GM12878 (cell line): ENCODE measurements at places on chromosomes 5 and 9.

- no peak for DNase-seq
- H3K27ac ChIP-seq, result no peak overlapping the region
- H3K36me3 ChIP-seq, result no peaks in the 10 kb centered on the region
- no peaks in the 10 kb centered on the region for H3K27me3 ChIP-seq
- H3K4me3 ChIP-seq, result no peak overlapping the region
Observed at GRCh38 chr5:161530700-161531099, 15.8 kb downstream of the GABRB2 start.

DNA sequence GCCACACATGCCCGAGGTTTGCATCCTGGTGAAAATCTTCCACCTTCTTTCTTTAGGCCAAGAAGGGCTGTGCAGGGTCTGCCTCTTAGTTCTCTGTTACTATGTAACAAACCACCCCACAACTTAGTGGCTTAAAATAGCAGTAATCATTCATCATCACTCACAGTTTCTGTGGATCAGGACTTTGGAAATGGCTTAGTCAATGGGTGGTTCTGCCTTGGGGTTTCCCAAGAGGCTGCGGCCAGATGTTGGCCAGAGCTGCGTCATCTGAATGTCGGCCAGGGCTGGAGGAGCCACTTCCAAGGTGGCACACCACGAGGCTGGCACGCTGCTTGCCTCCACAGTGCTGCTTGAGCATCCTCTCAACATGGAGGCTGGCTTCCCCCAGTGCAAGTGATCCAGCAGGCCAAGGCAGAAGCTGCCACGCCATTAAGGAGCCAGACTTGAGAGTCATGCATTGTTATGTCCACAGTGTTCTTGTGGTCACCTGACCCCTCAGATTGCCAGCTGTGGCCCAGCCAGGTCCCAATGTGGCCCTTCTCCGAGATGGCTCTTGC is 135.2 kb downstream of the RXRA start:
- no peak overlapping the region for H3K4me3 ChIP-seq
- no peaks in the 10 kb centered on the region for H3K27me3 ChIP-seq
- H3K27ac ChIP-seq, result no peak overlapping the region
- DNase-seq, result no peak
- no peaks in the 10 kb centered on the region for H3K4me1 ChIP-seq

DNA sequence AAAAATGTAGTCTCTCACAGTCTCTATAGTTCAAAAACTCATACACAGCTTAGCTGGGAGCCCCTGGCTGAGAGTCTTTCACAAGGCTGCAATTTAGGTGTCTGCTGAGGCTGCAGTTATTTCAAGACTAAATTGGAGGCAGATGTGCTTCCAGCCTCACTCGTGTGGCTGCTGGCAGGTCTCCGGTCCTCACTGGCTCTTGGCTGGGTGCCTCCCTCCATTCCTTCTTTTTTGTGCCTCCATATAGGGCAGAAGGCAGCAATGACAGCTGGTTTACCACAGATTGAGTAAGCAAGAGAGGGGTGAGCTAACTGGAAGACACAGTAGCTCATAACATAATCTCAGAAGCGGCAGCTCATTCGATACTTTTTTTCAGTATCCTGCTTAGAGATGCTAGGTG is 2167.7 kb upstream of the WWC1 start:
- no peak for DNase-seq
- no peaks in the 10 kb centered on the region for H3K36me3 ChIP-seq
- H3K4me1 ChIP-seq, result no peaks in the 10 kb centered on the region
- H3K4me3 ChIP-seq, result no peak overlapping the region

- H3K4me3 ChIP-seq, result no peak overlapping the region
- H3K4me1 ChIP-seq, result no peaks in the 10 kb centered on the region
- H3K27ac ChIP-seq, result no peak overlapping the region
- no peaks in the 10 kb centered on the region for H3K27me3 ChIP-seq
- H3K36me3 ChIP-seq, result no peaks in the 10 kb centered on the region
Observed at GRCh38 chr9:94937214-94937903, 210.9 kb downstream of the AOPEP start.

DNA sequence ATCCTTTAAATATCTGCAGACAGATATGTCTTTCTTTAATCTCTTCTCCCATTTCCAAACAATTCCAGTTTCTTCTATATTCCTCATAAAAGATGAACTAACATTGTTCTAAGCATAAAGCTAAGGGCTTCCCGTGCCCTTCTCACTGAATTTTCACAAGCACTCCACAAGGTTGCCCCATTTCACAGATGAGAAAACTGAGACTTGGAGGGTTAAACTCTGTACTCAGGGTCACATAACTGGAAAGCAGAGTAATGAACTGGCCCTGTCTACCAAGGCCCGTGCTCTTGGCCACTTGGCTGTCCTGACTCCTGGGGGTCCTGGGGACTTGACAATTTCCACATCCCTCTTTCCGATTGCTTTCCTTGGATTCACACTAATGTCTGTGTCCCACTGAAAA is 25.3 kb downstream of the KLF9 start:
- H3K27ac ChIP-seq, result no peak overlapping the region
- no peaks in the 10 kb centered on the region for H3K27me3 ChIP-seq
- H3K4me3 ChIP-seq, result no peak overlapping the region
- no peaks in the 10 kb centered on the region for H3K4me1 ChIP-seq
- DNase-seq, result no peak

GRCh38 chr5:74850030-74850429 is 16.2 kb downstream of the FAM169A start:
- DNase-seq, result no peak
- no peak overlapping the region for H3K27ac ChIP-seq
- 0 out of 2 replicates have a peak, but pooled peaks cover 5% of the 10 kb centered on the region for H3K4me1 ChIP-seq
- H3K36me3 ChIP-seq, result no peaks in the 10 kb centered on the region
- no peak overlapping the region for H3K4me3 ChIP-seq

DNA sequence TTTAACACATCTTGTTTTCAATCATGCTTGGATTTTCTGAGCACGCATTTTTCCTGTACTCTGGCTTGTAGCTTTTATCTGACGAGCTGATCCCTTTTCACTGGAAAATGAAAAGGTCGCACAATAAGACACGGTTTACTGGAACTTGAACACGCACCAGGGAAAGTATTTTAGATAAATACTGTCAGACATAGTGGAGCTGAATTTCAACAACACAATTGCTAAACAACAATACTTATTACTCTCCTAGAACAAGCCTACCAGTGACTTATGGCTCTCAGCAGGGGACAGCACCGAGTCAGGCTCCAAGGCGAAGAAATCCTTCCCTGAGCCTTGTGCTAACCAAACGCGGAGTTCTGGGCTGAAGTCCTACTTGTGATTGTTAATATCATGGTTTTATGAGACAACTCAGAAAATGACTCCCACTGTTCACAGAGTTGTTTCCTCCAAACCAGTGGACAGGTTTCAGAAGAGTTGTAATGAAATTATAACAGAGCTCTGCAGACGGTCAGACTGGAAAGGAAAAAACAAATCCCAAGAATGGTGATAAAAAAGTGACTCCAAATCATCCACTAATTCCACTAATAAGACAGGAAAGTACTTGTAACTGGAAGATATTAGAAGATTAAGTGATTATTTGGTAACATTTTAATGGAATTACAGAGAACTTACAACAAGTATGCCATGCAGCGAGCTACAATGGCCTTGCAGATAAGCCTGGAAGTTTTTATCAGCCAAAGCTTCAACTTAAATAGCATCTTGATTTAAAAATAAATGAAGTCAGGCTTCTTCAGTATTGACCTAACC is 359.6 kb downstream of the EBF1 start:
- no peaks in the 10 kb centered on the region for H3K27me3 ChIP-seq
- H3K4me1 ChIP-seq, result no peaks in the 10 kb centered on the region
- no peak overlapping the region for H3K27ac ChIP-seq
- H3K4me3 ChIP-seq, result no peak overlapping the region
- no peak for DNase-seq

DNA sequence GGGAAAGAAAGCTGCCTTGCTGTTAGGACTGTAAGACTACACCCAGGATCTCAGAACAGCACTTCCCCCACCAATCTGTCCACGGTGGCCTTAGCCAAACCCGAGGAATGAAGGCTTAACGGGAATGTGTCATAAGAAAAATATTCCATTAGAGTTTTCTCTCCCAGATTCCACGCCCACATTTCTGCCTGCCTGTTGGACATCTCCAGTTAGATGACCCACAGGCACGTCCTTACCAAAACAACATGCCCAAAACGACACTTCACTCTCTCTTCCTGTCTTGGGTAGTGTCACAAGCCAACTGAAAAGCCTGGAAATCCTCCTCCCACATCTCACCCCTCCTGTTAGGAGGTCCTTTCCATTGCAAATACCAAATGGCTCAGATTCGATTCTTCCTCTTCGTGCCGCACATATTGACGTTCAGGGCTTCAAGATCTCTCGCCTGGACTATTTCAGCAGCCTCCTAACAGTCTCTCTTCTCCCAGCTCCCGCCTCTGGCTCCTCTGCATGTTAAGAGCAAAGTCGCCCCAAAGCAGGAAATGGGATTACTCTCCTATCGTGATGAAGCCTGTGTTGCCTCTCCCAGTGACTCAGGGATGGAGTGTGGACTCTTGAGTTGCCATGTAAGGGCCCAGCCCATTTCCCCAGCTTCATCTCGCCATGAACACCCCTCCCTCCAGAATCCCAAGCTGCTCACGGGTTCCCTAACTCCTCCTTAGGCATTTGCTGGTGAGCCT is 159.3 kb downstream of the NR3C1 start:
- no peaks in the 10 kb centered on the region for H3K27me3 ChIP-seq
- no peaks in the 10 kb centered on the region for H3K36me3 ChIP-seq
- no peak overlapping the region for H3K27ac ChIP-seq
- DNase-seq, result no peak
- no peak overlapping the region for H3K4me3 ChIP-seq
- no peaks in the 10 kb centered on the region for H3K4me1 ChIP-seq

DNA sequence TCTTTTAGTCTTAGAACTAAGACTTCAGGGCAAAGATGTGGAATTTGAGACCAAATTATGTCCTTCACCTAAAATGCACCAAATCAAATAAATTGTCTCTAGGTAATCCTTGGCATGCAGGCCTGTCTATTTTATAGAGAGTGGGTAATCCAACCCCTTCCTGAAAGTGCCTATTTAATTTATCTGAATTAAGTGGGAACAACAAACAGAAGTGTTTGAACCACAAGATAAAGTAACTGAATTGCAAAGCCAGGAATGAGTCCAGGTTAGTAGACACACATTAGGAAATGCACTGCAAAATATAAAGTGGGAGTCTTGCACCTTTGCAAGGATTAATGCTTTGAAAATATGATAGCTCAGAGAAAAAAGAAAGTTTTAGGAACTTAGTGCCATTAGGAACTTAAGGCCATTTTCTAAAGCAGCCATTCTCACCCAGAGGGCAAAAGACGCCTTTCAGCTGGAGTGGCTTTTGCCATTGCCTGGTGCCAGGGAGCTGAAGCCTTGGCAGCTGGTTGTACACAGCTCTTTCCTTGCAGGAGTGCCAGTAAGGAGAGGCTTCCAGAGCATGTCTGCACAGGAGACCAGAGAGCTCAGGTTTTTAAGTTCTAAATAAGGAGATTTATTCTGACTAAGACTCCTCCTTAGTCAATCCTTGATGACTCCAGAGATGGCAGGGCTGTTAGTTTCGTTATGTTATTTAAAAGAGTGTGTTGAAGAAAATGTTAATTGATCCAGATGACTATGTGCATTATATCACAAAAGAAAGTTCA is 151.7 kb upstream of the ELL2 start:
- H3K4me3 ChIP-seq, result no peak overlapping the region
- no peaks in the 10 kb centered on the region for H3K4me1 ChIP-seq
- H3K27ac ChIP-seq, result no peak overlapping the region
- no peak for DNase-seq
- no peaks in the 10 kb centered on the region for H3K27me3 ChIP-seq

GRCh38 chr5:181020688-181021087 is 19.4 kb upstream of the BTNL9 start:
- H3K36me3 ChIP-seq, result no peaks in the 10 kb centered on the region
- no peak overlapping the region for H3K27ac ChIP-seq
- H3K4me1 ChIP-seq, result no peaks in the 10 kb centered on the region
- no peak overlapping the region for H3K4me3 ChIP-seq
- H3K27me3 ChIP-seq, result no peaks in the 10 kb centered on the region

DNA sequence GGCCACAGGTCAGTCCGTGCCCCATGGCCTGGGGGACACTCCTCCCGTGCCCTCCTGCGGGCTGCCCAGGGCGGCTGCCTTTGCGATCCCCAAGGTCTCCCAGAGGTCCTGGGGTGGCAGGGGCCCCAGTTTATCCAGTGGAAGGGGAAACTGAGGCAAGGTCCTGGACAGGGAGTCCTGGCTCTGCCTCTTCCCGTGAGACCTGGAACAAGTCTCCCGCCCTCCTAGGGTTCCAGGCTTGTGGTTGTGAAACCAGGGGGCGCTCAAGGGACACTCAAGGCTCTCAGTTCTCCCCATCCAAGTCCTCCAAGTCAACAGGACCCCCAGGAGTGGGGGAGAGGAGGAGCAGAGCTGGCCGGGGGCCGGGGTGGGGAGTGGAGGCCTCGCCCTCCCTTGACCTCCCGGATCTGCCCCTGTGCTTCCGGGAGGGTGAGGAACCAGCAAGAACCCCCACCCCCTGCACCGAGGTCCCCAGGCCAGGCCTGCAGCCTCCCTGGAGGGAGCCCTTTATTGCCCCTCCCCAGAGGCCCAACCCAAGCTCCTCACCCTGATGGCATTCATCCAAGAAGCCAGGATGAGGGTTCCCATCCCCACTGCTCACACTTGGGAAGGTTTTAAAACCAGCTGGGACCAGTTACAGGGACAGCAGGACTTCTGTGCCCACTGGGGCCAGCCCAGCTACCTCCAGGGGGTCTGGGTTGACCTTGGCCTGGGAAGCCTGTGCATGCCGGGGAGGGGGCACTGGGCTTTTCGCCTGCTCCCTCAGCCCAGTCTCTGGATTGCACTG is 24.7 kb upstream of the TMEM250 start:
- no peaks in the 10 kb centered on the region for H3K36me3 ChIP-seq
- no peak overlapping the region for H3K27ac ChIP-seq
- H3K4me1 ChIP-seq, result no peaks in the 10 kb centered on the region
- DNase-seq, result no peak

DNA sequence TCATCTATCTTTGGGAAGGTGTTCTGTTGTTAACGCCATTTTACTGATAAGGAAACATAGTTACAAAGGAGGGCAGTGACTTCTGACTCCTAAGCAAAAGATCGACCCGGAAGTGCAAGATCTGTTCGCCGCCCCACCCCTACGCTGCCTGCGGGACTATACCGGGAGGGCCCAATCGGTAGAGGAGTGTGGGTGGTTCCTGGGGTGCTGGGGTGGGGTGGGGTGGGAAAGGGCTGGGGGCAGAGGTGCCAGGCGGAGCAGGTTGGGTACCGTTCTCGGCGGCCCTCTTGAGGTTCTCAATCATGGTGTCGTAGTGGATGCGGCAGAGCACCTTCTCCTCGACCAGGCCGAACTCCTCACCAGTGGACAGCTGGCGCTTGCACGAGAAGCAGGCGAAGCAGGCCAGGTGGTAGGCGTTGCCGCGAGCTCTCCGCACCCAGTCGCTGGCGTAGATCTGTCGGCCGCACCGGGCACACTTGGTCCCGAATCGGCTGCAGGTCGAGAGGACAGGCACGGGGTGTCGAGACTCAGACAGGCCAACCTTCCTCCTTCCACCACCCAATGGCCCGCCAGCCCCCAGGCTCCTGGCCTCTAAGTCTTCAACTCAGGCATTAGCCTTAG is 11.8 kb downstream of the LHX6 start:
- no peak for DNase-seq
- H3K27ac ChIP-seq, result no peak overlapping the region
- H3K4me1 ChIP-seq, result no peaks in the 10 kb centered on the region
- H3K4me3 ChIP-seq, result no peak overlapping the region
- peaks cover 31% of the 10 kb centered on the region for H3K27me3 ChIP-seq
